RWPE1 (cell line): ENCODE measurements at places on chromosomes 3 and 15.
A peak's percentile ranks its signal among the peaks of the same experiment; 100 is the strongest.

- no peak for DNase-seq
Observed at GRCh38 chr3:188335656-188336055, 181.7 kb downstream of the LPP start.

DNA sequence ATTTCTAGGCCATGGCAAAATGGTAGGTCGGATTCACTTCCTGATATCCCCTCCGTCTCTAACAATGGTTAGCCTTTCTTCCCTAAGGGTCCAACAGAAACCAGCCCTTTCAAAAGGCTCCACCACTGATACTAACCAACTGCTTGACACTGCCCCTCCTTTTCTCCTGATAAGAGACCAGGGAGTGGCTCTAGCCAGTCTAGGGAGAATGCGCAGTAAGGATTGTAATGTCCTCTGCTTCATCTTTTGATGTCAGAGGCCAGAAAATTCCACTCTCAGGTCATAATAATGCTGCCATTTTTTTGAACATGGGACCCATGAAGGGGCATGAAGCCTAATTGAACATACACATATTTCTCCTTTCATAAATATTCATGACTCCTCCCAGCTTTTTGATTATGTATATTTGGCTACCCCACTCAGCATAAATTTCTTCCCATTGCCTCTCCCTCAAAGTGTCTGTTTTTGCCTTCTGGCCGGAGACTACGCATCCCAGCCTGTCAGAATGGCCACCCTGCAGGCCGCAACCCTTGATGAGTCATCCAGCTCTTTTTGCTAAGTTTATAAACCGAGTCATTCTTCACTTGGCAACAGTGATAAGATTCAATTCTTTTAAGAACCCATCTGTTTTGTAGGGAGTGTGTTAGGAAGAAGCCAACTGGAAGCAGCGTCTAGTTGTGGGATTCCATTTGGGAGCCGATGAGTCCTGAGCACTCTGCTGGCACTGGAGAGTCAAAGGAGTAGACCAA lies 189.0 kb upstream of the MCTP2 start:
- no peak for DNase-seq

DNA sequence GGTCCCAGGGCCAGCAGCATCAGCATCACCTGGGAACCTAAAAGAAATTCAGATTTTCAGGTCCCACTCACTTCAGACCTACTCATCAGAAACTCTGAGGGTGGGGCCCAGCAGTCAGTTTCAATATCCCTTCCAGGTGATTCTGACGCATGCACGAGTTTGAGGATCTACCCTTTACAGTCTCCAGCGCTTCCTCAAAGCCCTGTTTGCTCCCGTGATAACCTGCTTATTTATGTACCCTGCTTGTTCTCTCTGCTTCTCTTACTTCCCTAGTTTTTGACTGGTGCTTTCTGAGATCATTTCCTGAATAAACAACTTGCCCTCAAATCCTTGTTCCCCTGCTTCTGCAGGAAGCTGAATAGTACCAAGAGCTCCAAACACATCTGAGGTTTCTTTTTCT lies 245.3 kb downstream of the ZNF621 start:
- no peak for DNase-seq

GRCh38 chr3:73557986-73558726 lies 66.6 kb downstream of the PDZRN3 start:
- DNase-seq, result no peak

GRCh38 chr3:11799791-11800190 lies 46.9 kb downstream of the TAMM41 start:
- no peak for DNase-seq

GRCh38 chr3:171279972-171280371 lies 180.2 kb downstream of the TNIK start:
- DNase-seq, result no peak

DNA sequence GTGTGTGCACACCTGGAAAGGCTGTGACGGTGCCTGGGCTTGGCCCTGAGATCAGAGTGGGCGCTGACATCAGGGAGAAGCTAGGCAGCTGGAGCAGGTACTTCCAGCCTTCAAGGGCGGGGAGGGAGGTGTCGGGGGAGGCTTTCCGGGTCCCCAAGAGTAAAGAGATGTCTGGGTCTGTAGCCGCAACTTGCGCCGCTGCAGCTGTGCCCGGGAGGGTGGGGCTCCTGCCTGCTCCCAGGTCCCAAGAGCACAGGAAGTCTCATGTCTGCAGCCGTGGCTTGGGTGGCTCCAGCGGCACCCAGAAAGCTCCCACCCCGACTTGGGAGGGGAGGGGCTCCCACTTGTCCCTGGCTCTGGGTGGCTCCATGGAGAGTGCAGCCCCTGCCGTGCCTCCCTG lies 103.2 kb upstream of the BNIP2 start:
- DNase-seq, result no peak

GRCh38 chr3:32782407-32782806 lies 35.4 kb upstream of the TRIM71 start:
- no peak for DNase-seq

- DNase-seq, result peak; percentile 59
Observed at GRCh38 chr3:185825639-185826481, 1.0 kb upstream of the IGF2BP2 start.

DNA sequence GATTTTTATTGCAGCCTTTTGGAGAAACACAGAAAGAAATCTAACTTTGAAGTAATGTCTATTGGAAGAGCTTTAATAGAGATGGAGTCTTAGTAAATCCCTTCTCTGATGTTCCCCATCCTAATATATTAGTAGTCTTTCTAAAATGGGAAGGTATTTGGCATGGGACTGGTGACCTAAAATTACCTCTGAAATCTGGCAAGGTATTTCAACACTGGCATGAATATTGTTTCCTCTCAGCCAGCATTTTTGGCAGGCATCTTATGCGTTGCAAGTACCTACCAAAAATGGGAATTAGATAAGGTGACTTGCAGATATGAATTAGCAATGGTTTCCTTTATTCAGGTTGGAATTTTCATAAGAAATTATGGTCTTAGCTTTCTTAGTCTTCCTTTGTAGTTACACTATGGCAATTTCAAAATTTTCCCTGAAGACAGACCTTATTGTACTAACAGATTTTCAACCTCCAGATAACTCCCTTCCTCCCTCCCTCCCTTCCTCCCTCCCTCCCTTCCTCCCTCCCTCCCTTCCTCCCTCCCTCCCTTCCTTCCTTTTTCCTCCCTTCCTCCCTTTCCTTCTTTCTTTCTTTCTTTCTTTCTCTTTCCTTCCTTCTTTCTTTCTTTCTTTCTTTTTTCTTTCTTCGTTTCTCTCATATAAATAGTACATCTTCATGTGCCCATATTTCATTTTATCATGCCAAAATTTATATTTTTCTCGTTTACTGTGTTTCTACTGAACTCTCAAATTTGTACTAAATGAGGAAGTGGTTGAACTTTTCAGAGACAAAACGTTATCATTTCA lies 168.2 kb upstream of the KCNMB2 start:
- DNase-seq, result peak; percentile 7

- DNase-seq, result peak; percentile 15
Observed at GRCh38 chr3:38655708-38656300, 6.3 kb upstream of the SCN5A start.

DNA sequence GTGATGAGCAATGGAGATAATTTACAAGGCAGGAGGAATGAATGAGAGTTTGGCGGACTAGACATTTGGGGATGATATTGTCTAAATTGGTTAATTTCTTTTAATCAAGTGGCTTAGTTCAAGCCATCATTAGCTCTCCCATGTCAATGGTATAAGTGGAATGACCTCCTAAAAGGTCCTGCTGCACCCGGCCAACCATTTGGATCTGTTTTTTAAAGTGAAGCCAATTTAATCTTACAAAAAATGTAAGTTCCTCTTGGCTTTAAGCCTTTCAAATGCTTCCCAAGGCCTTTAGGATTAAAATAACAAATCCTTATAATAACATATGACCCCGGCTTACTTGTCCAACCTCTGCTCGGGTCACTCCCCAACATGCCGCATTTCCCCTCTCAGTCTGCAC lies 484.4 kb upstream of the ADAMTS9 start:
- DNase-seq, result no peak

DNA sequence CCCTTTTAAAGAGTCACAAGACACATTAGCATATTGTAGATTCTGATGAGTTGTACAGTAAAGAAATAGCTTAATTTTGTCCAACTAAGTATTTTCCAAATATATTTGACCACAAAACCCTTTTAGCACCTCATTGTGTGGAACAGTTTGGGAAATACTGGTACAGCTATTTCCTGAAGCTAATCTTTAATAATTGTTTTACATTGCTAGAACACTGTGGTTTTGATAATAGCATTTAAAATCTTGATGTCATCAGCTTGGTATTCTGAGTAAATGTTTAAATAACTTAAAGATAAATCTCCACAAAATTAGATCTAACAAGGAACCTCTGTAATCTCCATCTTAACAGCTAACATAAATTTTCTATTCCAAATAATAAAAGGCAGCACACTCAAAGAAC lies 140.0 kb upstream of the MLF1 start:
- DNase-seq, result no peak

GRCh38 chr15:60651734-60652141 lies 172.8 kb upstream of the ICE2 start:
- no peak for DNase-seq

- no peak for DNase-seq
Observed at GRCh38 chr15:26126070-26126469, 262.9 kb upstream of the ATP10A start.

- peak; percentile 57 for DNase-seq
Observed at GRCh38 chr3:128878556-128879124, 780 bp upstream of the ACAD9 start.

DNA sequence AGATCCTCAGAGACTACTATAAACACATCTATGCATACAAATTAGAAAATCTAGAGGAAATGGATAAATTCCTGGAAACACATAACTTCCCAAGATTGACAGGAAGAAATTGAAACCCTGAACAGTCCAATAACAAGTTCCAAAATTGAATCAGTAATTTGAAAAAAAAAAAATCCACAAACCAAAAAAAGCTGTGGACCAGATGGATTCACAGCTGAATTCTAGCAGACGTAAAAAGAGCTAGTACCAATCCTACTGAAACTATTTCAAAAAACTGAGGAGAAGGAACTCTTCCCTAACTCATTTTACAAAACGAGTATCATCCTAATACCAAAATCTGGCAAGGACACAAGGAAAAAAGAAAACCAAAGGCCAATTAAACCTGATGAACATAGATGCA lies 77.0 kb upstream of the FXR1 start:
- no peak for DNase-seq

GRCh38 chr15:64651601-64652191 lies 123.7 kb downstream of the RBPMS2 start:
- DNase-seq, result no peak

GRCh38 chr3:106299300-106300098 lies 430.7 kb upstream of the CBLB start:
- DNase-seq, result peak; percentile 0

- no peak for DNase-seq
Observed at GRCh38 chr3:5185093-5185673, 2.3 kb upstream of the EDEM1 start.

DNA sequence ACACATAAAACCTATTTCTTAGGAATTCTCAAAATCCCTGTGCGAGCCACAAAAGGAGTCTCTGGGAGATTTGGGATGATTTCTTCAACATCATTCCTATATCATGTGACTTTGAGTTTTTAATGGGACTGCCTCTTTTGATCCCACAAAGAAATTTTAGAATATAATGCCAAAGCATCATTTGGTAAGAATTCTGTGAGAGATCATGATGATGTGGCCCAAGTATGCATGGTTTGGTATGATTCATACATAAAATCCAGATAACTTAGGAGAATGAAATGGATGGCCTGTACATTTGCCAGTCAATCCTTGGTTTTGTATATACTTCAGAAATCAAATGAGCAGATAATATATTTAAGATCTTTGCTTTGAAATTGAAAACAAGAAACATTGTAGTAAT lies 61.3 kb downstream of the UBE2E2 start:
- peak; percentile 30 for DNase-seq

DNA sequence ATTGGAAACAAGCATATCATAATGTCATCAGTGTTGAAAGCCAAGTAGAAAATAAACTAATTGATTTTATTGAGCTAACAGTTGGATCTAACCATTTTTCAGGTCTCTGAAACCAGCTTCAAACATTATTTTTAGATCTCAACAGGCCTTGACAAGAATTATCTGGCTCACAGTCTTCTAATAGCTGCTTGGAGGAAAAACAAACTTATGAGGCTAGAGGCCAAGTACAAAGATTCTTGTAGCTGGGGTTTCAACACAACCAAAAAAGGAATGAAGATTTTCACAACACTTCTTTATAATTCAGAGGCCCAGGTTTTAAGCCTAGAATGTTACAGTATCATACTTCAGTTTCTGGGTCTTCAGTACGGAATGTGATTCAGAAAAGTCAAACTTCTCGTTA lies 3.7 kb downstream of the SETMAR start:
- DNase-seq, result no peak

GRCh38 chr3:45940781-45941365 lies 2.4 kb upstream of the CXCR6 start:
- no peak for DNase-seq

DNA sequence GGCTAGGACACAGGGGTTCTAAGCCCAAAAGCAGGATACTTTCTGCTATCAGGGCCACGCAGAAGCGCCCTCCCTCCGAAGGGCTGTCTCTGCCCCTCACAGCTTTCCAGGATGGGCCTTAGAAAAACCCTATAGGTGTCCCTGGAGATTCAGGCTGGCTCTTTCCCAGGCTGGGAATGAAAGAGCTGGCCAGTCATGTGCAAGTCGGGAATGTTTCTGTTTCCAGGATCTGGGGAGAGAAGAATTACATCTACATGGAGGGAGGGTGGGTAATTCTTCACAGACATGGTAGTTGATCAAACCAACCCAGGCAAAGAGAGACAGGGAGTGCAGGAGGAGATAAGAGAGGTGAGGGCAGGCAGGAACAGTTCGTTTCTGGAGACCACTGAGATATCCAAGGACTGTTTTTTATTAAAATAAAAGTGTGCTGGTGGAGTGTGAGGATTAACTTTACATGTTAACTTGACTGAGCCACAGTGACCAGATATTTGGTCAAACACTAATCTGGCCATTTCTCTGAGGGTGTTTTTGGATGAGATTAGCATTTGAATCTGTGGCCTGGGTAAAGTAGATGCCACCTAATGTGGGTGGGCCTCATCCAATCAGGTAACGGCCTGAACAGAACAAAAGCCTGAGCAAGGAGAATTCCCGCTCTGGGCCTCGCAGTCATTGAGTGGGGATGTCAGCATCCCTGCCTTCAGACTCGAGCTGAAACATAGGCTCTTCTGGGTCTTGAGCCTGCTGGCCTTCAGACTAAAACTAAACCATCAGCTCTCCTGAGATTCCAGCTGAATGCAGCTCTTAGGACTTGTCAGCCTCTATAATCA lies 15.3 kb downstream of the NUP210 start:
- no peak for DNase-seq

- DNase-seq, result no peak
Observed at GRCh38 chr3:32842987-32843386, 25.2 kb downstream of the TRIM71 start.

GRCh38 chr3:184237807-184238206 lies 8.4 kb downstream of the VWA5B2 start:
- no peak for DNase-seq

- DNase-seq, result no peak
Observed at GRCh38 chr15:77889009-77889806, 188.3 kb downstream of the TBC1D2B start.

- no peak for DNase-seq
Observed at GRCh38 chr3:52721002-52721729, 15.3 kb downstream of the SPCS1 start.

GRCh38 chr3:179971280-179971679 lies 65.5 kb downstream of the PEX5L start:
- DNase-seq, result no peak
